ENCODE measurements at places on chromosomes 6 and 20. TPM values are rescaled to one million over a fixed set of nuclear protein-coding genes. Genes with fewer than 3 reads are reported as not detected.

DNA sequence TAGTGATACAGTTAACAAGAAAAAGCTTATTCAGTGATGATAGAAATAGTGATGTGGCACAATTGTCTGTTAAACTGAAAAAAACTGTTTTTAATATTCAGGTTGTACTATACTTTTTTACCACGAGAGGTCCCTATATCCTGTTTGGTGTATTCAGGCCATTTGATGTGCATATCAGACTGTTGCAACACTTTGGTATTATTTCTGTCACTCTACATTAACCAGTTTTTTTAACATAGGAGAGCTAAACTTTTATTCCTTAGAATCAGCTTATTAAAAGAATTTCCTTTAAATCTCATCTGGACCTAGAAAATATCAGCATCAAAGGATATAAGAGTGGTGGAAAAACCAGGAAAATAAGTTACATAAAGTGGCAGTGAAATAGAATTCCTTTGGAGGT lies 36.8 kb downstream of the TSPYL4 start:
- DNase-seq = no peak

GRCh38 chr20:49433333-49433732 lies 49.1 kb downstream of the KCNB1 start:
- no peak for DNase-seq

DNA sequence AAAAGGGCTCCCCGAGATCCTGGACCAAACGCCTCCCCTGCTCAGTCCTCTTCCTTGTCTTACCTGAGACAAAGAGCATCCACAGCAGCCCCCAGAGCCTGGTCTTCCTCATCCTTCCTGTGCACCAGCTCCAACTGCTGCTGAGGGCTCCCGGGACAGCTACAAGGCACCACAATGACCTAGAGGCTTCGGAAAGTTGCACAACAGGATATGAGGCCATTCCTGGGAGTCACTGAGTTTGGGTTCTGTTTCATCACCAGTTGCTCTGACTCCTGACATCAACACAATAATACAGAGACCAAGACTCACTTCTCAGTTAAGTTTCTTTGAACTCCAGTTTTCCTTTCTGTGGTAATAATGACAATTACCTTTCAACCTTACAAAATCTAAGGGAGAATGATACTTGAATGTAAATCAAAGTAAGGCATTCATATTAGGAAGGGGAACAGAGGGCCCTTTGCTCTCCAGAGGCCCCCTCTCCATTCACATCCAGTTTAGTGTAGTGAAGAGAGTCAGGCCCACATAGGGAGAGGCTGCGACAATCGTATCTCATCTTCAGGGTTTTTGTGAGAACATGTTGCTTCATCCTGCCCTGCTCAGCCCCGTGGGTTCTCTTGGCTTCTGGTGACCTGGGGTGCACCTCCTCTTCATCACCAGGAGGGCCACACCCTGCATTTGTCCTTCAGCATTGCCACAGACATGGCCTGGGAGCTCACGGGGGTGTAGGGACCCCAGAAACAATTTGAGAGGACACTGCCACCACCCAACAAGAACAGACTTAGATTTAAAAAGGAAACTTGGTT lies at the start of gene TREM1:
TSS of gene TREM1 (minus strand) at position 139 of the 803 bp plus-strand sequence. CDS start at position 112, 27 bp downstream.
- DNase-seq = no peak

DNA sequence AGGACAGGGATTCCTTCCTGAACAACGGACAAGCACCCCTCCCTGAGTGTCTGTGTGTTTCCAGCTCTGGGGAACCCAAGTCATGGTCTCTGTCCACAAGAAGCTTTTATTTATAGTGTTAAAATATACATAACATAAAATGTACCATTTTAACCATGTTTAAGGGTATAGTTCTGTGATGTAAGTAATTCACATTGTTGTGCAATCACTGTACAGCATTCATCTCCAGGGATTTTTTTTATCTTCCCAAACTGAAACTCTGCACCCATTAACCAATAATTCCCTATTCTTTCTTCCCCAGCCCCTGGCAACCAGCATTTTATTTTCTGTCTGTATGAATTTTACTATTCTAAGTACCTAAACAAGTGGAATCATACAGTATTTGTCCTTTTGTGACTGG lies 84.2 kb downstream of the FOXF2 start:
- no peak for DNase-seq

- no peak for DNase-seq
Measured at GRCh38 chr6:98920904-98921431, 26.8 kb downstream of the FBXL4 start.

DNA sequence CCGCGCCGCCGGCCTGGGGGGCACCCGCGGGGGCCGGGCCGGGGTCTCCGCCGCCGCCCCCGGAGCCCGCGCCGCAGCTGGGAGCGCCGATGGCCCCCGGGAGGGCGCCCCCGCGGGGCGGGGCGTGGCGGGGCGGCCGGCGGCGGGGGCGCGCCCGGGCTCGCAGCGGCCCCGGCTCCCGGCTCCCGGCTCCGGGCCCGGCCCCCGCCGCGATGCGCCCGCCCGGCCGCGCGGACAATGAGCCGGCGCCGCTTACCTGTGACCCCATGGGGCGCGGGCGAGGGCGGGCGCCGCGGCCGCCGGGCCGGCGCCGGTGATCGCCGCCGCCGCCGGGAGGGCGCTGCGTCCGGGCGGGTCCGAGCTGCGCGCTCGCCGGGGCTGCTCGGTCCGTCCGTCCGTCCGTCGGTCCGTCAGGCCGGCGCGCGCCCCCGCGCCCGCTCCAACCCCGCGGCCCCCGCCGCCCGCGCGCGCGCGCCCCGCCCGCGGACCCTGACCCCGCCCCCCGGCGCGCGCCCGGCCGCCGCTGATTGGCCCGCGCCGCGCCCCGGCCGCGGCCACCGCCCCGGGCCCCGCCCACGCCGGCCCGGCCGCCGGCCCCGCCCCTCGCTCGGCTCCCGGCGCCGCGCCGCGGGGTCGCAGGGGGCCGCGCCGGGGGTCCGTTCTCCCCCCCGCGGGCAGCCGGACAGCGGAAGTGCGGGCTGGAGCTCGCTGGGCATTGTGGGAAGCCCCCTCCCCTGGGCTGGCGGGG lies at the start of gene ZBTB46:
TSS of gene ZBTB46 (minus strand) at position 424 of the 748 bp plus-strand sequence. CDS start 40,507 bp downstream, outside the sequence.
- DNase-seq = no peak

Gene TRIM10
- total RNA-seq = 0.17 TPM

Gene USP49
- total RNA-seq = 13.2 TPM

Gene SIRPD
- total RNA-seq = not detected

Gene B4GALT5
- 49.7 TPM for total RNA-seq
